Stimulated activated CD8-positive, alpha-beta memory T cell treated with anti-CD3 and anti-CD28 coated beads, Interleukin-2, amount 100 ng/mL, for 48 hours (primary cell): ENCODE measurements at places on chromosomes 16 and 17.

- no peak for DNase-seq
These were observed 44.0 kb downstream of the CCDC182 start for GRCh38 chr17:57701124-57701523.

GRCh38 chr17:56594320-56595107 is 1.0 kb downstream of the NOG start:
- DNase-seq: no peak

GRCh38 chr16:88610080-88610479 is 28.3 kb upstream of the IL17C start:
- DNase-seq: no peak

- no peak for DNase-seq
These were observed 1.7 kb upstream of the LMF1 start for GRCh38 chr16:972316-973002.

- no peak for DNase-seq
These were observed 22.8 kb downstream of the GJC1 start for GRCh38 chr17:44807093-44807816.

- DNase-seq: no peak
These were observed 6.7 kb upstream of the LPO start for GRCh38 chr17:58231641-58232040.
